Stomach (tissue), 19 donors: ENCODE measurements at places on chromosomes 1 and 21.

GRCh38 chr1:97844552-97845089 lies 76.2 kb downstream of the DPYD start:
- DNase-seq, result no peak

- peak; percentile 14 for DNase-seq
These were observed 415.6 kb downstream of the NPHP4 start for GRCh38 chr1:5576673-5577065.

- DNase-seq, result no peak
These were observed 2.8 kb upstream of the ABCG1 start for GRCh38 chr21:42215942-42216725.

DNA sequence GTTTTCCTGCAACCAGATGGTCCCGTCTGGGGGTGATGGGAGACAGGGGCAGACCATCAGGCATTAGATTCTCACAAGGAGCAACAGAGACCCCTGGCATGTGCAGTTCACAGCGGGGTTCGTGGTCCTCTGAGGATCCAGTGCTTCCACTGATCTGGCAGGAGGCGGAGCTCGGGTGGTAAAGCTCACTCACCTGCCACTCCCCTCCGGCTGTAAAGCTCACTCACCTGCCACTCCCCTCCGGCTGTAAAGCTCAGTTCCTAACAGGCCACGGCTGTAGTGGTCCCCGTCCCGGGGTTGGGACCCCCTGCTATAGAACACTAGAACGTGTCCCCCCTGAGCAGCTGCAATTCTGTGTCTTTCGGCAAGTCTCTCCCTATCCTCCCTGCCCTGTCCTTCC lies 4.6 kb downstream of the KRTAP10-12 start:
- DNase-seq, result no peak

GRCh38 chr1:206446688-206447421 lies 23.4 kb upstream of the IKBKE start:
- DNase-seq, result no peak
